ENCODE measurements at places on chromosomes 5 and 9.

DNA sequence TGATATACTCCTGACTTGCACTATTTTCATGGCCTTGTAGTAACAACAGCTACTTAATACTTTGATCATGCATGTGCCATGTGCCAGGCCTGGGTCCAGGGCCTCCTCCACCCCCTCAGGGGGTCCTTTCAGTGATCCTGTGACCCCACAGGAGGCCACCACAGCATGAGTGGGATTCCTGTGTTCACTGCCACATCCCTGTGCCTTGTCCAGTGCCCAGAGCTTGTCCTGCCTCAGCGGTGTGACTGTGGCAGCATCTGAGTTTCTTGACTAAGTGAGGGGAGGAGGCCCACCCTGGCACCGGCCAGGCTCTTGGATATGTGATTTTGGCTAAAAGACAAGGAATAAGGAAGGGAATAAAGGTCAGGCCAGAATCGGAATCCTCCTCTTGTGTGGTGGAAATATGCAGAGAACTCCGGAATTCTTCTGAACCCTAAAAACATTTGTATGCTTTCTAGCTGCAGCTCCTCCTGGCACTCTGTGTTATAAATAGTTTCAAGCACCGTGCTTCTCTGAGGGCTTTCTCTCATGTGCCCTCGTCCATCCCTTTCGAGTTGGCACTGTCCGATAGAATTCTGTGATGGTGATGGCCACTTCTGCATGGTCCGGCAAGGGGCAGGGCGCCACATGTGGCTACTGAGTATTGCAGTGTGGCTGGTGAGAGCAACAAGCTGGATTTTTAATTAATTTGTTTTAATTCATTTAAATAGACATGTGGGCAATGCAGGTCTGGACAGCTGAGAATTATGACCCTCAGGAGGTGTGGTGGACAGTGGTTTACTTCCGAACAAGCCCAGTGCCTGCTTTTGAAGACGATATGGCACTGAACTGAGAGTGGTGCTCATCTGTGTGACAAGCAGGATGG lies 31.8 kb downstream of the TENT4A start:
- DNase-seq, result no peak

DNA sequence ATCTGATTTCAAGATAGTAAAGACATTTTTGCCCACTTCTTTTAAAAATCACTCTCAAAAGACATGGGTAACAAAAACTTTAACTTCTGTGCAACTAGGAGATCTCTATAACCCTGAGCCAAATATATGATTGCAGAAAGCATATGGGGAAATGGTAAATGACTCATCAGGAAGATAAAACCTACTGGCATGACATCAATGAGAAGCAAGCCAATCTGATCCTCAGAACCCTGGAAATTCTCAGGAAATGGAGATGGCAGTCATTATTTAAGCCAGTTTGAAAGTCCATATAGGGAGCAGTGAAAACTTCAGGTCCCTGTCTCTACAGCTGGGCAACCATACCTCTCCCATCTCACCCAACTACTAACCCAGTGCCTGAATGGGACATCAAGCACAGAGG lies 249.7 kb upstream of the NREP start:
- no peak for DNase-seq

DNA sequence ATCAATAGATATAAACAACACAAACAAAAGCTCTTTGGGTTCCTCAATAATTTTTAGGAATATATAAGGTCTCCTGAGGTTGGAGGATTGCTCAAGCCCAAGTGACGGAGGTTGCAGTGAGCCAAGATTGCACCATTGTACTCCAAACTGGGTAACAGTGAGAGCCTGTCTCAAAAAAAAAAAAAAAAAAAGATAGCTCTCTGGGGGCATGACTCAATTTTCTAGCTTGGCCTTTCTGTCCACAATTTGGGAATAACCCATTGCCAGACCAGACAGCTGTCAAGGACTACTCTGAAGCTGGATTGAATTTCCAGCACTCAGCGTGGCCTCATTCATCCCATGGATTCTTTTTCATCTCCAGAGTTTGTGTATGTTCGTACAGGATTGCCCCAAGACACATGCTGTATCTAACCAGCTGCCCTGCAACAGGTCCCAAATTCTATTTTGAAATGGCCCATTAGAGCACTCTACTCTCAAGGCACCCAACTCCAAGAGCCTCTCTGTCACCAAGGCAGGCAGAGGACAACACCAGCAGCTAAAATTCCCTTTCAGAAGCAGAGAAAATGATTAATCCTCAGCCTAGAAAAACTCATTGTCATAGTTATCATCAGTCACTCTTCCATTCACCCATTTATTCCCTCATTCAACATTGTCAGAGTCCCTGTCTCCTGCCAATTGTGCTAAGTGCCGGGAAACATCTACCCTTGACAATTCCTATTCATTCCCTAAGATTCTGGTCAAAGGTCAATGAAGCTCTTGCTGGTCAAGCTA lies 8.7 kb downstream of the FAM193B start:
- no peak for DNase-seq

DNA sequence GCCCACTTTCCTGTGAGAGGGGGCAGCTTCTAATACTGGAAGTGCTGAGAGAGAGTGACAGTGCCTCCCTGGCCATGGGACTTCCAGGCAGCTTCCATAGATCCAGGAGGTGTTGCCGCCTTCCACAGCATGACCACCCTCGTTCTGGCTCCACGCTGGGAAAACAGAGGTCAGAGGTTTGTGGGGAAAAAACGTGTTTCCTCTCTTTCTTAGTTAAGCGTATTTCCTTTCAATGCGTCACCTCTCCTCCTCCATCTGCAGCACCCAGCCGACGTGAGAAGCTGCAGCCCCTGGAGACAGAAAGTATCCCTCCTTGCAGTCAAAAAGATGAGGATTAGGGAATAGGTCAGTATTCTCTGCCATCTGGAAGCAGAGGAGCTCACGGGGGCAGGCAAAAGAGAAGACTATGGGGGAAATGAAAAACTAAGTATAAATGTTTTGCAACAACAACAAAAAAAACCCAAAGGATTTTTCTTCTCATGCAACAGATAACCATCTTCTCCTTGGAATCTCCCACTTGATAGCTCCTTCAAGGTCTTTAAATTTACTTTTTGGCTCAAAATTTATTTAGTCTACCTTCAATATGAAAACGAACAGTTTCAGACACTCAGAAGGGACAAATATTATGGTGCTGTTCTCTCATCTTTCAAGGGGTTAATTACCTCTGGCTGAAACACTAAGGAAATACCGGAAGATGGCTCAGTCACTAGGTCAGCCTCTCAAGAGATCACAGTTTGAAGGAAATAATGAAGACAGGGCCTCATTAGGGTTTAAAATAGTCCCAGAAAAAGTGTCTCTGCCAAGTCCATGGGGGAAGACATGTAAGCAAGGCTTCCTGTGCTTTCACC lies 38.0 kb downstream of the MTMR12 start:
- DNase-seq, result no peak

DNA sequence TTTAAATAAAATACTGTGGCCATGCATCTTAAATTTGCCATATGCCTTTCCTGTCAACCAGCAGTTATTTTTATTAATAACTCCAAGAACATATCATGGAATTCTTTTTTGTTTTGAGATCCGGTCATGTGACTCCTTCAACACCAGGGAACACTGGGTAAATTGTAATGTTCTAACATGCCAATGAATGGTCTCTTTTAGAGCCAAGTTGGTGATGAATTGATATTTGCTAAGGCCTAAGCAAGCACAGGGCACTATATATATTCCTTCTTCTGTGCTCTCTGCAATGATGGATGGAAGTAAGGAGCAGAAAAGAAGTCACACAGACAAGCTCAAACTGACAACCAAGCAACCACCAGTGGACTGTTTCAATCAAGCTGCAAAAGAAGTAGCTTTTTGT lies 124.0 kb downstream of the EFNA5 start:
- DNase-seq, result no peak

- no peak for DNase-seq
Measured at GRCh38 chr9:15007698-15008097, 97.5 kb upstream of the FREM1 start.

DNA sequence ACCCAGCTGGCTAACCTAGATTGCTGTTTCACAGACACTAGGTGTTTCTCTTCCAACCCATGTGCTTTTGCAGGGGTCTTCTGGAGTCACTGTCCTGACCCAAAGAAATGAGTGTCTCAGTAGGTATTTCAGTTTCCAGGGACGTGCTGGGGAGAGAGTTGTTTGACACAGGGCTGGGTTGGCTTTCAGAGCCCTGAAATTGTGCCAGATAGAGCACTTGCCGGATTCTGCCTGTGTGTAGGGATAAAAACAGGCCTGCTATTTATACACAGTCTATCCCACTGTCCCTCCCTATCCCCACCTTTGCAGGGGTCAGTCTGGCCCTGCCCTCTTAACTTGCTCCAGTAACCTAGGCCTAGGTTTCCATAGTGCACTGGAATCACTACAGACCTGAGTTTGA lies 957 bp upstream of the HBEGF start:
- no peak for DNase-seq

- peak; percentile 57 for DNase-seq
Measured at GRCh38 chr9:27247756-27248155, 49.2 kb downstream of the EQTN start.

DNA sequence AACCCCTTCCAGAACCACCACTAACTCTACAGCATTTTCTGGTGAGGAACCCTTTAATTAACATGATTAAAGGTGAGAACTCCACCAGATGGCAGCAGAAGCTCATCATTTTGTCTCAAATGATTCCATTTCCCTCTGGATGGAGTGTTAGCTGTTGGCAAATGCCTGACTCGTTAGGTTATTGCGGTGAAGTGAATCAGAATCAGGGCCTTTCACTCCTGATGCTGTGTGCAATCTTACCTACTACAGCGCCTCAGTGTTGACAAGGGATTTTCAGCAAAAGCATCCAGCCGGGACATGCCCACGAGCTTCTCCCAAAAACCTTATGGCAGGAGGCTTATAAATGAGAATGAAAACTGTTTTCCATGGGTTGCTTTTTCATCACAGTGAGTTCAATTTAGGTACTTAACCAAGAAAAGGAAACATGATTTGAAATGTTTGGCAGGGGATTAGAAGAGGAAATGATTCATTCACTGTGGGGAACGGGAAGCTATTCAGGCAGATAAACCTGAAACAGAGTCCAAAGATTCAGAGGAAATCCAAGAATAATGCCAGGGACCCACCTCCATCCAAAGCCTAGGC lies 48.0 kb upstream of the CAST start:
- DNase-seq, result peak; percentile 53

DNA sequence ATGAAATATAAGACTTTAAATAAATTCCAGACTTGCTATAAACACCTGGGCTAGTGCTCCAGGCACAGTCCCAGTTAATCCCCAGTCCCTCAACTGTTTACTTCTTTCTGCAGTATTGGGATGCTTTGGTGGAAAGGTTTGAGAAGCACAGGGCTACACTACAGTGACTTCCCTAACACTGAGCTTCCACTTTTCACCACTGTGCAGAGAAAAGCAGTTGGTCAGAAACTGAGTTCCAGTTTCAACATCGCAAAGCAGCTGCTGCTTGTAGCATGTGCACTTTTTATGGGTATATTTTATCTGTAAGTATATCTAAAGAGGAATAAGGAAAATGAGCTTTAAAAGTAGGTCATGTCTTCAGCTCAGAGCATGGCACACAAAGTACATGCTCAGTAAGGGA lies 339.7 kb downstream of the NTRK2 start:
- no peak for DNase-seq

GRCh38 chr5:9251379-9251980 lies 294.4 kb downstream of the SEMA5A start:
- no peak for DNase-seq

GRCh38 chr9:34502471-34502870 lies 20.3 kb downstream of the ENHO start:
- no peak for DNase-seq

GRCh38 chr9:133772581-133772980 lies 34.4 kb upstream of the SARDH start:
- DNase-seq, result no peak

GRCh38 chr5:138032028-138032571 lies 779 bp downstream of the FAM13B start:
- DNase-seq, result no peak

DNA sequence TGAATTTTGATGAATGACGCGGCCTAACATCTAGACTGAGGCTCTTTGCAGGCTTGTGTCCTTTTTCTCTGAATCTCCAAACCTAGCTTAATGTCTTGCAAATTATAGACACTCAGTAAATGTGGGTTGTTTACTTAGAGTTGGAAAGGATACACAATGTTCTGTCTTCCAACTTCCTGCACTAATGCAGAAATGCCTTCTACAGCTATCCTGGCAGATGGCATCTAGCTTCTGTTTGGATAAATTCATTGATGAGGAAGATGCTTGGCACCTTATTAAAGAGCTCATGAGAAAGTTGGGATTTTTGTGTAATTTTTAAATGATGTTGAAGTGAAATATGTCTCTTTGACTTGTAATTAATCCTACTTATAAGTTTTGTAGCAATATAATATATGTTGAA lies 1822.2 kb downstream of the MAT2B start:
- no peak for DNase-seq

GRCh38 chr5:95818181-95819147 lies 4.1 kb downstream of the GLRX start:
- DNase-seq, result no peak

GRCh38 chr5:149857499-149857898 lies 87.1 kb downstream of the PDE6A start:
- no peak for DNase-seq

DNA sequence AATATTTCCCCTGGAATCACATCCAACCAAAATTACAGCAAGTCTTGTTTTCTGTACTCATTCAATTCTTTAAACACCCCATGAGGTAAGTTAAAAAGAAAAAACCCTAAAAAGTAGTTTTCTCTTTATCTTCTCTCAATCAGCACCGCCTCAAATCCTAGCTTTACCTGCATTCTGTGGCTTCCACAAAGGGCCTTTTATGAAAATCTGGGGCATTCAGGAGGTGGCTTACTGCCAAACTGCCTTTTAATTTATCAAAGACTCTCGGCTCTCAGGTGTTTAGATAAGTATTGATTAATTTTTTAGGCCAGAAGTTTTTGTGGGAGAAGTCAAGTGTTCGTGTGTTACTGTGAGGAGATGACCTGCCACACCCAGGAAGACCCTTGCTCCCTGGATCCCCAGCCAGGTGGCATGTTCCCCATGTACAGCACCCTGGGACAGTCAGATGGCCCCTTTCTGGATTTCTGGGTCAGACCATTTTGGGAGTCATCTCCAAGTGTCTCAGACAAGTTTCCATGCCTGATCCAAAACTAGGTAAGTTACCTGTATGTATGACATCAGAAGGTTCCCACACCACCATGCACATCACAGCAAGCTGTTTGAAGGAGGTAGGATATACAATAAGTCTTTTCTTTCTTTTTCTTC lies 6.2 kb upstream of the TMEM171 start:
- DNase-seq, result no peak

Measured in ecto neural progenitor cell (in vitro differentiated cells).